ENCODE measurements at places on chromosomes 7 and 10.

GRCh38 chr7:29150856-29151255 lies 4.5 kb upstream of the CPVL start:
- no peak for DNase-seq

DNA sequence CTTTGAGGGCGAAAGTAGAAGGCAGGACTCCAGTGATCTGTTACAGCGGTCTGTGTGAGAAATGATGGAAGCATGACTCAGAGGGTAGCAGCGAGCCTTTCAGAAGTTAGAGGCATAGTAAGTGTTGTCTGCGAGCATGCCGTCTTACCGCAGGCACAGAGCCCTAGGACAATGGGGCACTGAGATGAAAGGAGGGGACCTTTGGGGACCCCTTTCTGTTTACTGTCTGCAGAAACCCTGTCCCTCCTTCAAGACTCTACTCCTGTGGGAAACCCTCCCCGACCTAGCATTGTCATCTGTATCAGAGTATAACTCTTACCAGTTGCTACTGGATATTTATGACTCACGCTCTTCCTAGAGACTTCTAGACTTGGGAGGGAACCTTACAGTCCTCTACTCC lies 87.2 kb upstream of the AGK start:
- no peak for DNase-seq

GRCh38 chr10:8975535-8975934 lies 921.0 kb downstream of the GATA3 start:
- no peak for DNase-seq

DNA sequence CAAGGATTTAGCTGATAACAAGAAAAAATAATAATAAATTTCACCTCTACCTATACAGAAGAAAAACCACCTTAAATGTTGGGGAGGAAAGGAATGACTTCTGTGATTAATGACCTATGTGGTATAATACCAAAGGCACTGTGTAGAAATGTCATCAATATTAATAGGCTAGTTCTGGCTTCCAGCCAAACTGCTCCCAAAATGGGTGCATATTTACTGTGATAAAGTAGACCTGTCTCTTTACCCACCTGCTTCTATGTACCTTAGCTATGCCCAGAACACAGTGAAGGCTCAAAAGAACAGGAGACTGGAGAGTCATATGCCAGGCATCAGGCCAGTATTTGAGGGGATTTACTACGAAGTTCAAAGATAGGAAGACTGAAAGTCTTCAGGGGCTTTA lies 76.0 kb downstream of the ATE1 start:
- DNase-seq = no peak

DNA sequence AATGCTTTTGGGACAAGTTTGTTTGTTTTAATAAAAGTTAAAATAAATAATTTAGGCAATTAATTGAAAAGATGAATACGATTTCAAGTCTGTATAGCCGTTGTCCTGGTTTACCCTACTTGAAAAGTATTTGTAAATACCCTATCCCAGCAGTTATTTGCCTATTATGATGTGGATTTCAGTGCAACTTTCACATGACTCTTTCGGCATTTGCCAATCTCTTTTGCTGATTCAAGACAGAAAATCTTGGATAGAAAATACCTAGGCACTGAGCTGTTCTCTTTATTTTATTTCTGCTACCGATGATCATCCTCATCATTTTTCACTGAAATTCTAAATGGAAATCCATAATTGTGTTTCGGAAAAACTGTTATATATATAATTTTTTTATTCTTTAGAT lies 125.9 kb upstream of the FZD8 start:
- no peak for DNase-seq

DNA sequence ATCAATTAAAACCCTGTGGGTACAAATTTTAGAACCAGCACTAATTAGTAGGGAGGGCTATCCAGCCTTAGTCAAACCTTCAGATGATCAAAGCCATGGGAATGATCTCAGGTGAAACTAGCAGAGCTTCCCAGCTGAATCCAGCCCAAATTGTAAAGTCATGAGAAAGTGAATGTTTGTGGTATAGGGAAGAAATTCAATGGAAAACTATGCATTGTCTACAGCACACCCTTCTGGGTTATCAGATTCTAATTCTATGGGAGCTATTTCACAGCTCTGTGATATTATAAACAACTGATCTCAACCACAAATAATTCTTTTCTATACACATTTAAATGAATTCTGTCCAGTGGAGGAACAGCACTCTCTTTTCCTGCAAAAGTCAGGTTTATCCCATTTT lies 24.6 kb upstream of the BMPER start:
- no peak for DNase-seq

DNA sequence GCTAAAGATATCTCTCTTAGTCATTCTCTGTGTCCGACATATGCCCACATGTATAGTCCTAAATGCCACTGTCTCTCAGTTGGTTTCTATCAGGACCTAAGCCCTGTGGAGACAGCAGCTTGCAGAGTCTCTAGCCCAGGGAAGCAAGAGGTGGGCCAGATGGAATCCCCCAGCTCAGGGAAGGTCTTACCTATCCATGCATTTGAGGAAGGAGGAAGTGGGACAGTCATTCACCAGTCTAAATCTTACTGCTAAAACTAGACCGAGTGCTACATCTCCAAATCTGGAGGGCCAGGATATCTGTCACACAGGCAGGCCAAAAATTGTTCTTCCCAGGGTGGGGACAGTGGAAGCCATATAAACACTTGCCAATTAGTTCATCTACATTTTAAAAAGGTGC lies 26.4 kb upstream of the HERPUD2 start:
- no peak for DNase-seq

DNA sequence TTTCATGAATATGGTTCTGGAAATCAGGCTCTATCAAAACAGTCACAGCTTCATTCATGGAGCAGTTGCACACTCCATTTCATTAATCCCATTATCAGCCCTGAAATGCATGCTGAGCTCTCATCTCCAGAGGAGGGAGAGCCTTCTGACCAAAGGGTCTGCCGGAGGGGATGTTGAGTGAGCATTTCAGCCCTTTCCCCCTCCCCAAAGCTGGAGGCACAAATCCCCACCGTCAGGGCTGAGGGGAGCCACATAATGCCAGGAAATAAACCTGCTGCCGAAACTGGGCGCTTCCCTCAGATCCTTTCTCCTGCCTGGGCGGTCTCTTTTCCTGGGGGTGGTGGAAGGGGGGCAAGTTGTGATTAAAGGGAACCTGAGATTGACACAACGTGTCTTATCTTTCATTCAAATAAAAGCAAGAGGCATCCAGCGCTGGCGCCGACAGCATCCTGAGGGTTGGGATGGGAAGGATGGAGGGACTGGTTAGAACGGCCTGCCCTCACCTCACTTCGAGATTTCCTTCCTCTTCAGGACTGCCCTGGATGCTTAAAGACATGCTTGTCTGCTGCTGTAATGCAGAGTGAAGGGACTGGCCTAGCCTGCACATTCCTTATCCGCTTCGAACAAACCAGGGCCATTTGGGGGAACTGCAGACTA lies 71.6 kb downstream of the TLL2 start:
- DNase-seq = no peak

DNA sequence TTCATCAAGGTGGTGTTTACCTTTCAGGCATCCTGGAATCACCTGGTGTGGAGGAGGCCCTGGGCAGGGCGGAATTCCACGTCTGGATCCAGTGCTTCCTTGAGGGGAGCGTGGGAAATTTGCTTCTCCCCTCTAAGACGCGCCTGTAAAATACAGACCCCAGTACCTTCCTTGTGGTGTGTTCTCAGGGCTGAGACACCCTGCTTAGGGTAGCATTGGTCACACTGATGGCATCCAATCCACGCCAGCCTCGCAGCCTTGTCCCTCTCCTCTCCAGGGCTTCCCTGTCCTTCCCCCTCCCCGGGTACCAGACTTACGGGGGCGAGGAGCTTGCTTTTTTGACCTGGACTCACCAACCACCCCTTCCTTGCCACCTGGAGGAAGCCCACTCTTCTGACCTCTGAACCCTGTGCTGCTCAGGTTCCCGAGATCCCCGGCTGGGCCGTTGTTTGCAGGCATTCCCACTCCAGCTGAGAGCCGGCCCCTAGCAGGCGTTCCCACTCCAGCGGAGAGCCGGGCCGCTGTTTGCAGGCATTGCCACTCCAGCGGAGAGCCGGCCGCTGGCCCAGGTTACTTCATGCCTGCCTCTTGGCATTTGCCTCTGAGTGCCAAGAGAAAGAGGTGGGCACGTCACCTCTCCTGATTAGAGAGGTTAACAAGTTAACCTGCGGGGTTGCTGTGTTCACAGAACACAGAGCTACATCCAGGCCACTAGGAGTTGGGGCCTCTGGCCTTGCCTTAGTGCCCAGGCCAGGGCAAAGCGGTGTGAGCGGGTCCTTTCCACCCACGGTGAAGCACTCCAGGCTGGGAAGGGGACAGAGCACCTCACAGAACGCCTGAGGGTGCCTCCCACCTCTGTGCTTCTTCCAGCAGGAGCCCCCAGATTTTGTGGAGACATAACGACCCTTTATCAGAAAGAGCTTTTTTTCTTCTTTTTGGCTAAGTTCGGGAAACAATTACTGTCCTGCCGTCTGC lies 254.0 kb upstream of the PPP2R2D start:
- DNase-seq = no peak

GRCh38 chr7:151313857-151314256 lies 27.8 kb upstream of the NUB1 start:
- DNase-seq = no peak

DNA sequence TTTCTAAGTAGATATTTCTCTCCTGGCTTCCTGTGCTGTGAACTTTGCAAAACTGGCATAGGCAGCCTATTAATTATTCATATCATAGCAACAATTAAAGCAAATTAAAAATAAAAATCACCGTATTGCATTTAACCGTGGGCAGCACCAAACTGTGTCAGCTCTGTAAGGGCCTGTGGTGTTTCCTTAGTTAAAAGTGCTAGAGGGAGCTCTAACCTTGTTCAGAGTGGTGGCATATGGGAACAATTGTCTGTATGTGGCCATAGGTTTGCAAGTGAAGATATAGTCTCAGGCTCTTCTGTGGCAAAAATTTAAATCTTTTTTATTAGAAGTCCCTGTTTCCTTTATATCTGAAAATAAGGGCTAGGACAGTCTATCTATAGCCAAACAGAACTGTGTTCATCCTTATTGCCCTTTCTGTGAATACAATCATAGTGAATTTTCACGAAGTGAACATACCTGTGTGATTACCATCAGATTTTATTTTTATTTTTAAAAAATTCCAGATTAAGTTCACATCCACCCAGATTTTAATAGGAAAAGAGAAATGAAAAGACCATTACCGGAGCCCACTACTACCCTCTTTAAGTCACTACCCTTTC lies 92.6 kb downstream of the POLL start:
- no peak for DNase-seq

DNA sequence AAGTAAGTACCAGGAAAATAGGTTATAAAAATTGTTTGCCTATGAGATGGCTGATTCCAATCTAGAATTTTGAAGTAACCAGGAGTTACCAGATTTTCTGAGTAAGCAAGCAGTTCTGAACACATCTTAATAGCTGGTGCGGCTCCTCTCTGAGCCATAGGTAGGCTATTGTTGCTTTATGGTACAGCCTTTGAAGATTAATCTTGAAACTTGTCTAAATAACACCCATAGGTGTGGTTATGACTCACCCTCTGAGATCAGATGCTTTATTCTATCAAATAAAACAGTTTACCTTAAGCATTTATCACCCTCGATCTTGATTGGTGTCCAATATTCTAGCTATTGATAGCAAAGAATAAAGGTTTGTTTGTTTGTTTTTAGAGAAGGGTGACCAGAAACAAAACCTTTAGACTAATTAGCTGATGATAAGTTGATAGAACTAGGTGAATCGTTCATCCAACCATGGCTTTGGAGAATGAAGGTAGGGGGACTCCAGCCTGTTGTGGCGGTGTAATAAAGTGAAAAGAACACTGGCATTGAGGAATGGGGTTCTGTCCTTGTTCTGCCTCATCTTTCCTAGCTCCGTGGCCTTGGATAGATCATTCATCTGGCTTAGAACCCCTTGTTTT lies 72.2 kb downstream of the VTI1A start:
- no peak for DNase-seq

DNA sequence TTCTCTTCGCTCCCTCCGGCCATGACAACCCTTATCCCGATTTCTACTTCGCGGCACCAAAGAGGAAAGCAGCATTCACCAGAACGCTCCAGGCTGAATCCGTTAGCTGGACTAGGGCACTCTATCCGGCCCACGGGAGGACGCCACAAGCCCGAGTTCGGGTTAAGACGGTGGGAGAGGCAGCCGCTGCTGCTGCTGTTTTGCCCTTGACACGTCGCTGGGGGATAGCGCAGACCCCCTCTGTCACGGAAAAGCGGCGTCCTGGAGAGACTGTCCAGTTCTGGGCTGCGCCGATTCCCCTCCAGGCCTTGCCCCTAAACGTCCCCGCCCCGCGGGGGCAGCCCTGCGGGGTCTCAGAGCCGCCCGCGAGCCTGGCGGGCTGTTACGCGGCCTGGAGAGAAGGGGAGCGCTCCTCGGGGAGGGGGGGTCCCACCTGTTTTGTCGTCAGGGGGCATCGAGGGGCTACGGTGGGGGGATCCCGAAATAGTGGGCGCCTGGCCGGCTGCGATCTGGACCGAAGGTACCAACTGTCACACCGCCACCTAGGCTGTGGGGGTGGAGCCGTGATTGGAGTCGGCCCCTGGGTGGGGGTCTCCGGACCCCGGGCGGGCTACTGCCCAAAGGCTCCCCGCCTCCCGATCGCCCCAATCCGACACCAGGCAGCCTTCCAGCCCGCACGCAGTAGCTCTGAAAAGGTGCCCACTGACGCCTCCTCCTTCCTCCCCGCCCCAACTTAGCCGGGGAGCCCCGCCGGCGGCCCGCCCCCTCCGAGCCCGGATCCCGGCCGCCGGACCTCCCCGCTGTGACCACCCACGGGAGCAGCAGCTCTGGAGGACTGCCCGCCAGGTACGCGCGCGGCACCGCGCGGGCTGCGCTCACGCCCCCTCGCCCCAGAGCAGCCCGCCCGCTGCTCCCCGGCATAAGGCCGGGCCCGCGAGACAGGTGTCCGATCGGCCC lies 772 bp downstream of the SGMS1 start:
- peak; percentile 52 for DNase-seq

DNA sequence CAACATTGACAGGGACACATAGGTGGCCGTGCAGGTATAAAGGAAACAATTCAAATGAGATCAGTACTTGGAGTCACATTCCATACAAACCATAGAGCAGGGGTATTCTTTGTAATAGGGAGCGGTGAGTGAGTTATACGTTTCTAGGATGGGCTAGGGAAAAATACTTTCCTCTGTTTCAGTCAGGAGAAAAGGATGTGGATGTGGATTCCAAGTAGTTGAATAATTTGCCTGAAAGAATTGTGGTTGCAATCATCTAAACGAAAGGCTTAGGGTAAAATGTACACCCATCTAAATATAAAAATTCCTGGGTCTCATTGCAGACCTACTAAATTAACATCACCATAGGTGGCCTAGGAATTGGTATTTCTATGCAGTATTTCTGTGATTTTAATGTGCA lies 270.7 kb upstream of the IGFBP3 start:
- DNase-seq = no peak

- DNase-seq = no peak
Measured at GRCh38 chr7:79093421-79093820, 360.0 kb downstream of the MAGI2 start.

DNA sequence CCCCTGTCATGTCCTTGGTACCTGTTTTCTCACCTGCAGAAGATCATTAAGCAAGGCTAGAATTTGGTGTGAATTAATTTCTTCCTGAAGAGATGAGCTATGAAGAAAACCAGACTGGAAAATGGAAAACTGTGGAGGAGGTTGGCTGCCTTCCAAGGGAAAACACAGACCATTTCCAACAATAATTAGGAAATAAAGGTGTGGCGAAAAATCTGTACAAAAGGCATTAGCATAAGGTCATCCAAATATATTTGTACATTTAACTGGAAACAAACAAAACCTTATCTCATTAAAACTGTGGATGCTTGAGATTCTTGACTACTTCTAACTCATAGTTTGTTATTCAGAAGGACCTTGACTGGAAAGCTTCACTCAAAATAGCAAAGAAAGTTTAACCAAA lies 1.7 kb downstream of the STN1 start:
- DNase-seq = no peak

All from hindlimb muscle (tissue), 1 donor.